Cortex of kidney (tissue), 1 donor: ENCODE measurements at places on chromosomes 2 and 18.

DNA sequence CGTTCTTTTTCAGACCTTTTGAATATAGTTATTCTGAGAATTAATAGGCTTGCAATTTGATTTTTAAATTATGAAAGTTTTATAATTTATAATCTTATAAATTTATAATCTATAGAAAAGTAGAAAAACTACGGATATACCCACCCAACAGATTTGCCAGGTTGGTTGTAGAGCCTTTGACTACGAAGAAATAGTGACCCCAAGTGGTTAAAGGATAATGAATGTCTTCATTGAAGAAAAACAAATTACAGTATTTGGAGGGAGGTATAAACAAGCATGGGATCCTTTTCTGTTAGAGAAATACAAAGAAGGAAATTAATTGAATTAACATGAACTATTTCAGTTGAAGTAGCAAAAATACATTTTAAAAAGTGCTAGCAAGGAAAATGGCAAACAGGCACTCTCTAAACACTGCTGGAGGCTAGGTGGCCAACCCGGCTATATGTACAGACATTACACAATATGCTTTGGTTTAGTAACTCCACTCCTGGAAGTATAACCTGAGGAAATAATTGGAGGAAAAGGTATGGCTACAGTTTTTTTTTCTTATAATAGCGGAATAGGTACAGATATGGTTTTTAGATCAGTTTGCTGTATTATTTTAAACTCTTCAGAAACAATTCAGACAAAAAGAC, 110.9 kb downstream of the MIB1 start:
- no peak for DNase-seq

GRCh38 chr2:25521665-25522387, 151.6 kb downstream of the DTNB start:
- DNase-seq, result no peak

- no peak for DNase-seq
These were observed 17.3 kb upstream of the B3GNT7 start for GRCh38 chr2:231378026-231378722.

GRCh38 chr2:85326406-85327159, 1.2 kb downstream of the TGOLN2 start:
- no peak for DNase-seq

DNA sequence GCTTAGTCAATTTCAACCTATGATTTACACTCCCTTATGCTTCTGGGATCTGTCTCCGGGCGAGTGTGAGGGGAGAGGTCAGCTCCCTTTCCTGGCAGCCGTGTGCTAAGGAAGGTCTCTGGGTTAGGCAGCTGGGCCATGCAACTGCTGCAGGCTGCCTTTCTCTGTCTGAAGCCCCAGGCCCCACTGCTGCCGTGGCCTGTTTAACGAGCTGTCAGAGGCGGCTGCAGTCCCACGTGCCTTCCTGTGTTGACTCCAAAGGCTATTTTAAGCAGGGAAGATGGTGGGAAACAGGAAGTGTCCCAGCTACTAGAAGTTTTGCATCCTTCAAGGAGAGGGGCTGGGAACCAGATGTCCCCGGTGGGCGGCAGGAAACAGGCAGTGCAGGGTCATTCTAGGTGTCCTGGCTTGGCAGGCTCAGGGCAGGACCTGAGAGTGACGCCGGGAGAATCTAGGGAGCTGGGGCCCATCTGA, 186.4 kb downstream of the TNS1 start:
- no peak for DNase-seq
